B cell (primary cell): ENCODE measurements at places on chromosomes 1 and 21. TPM values are rescaled to one million over a fixed set of nuclear protein-coding genes. Genes with fewer than 3 reads are reported as not detected.

GRCh38 chr1:245587435-245588115 lies 432.8 kb downstream of the KIF26B start:
- no peak for DNase-seq

- no peak for DNase-seq
These were observed 28.3 kb downstream of the GPR157 start for GRCh38 chr1:9100471-9101043.

SMIM1 gene
- 2.2 and 2.6 TPM in 2 replicates for polyA plus RNA-seq

DNA sequence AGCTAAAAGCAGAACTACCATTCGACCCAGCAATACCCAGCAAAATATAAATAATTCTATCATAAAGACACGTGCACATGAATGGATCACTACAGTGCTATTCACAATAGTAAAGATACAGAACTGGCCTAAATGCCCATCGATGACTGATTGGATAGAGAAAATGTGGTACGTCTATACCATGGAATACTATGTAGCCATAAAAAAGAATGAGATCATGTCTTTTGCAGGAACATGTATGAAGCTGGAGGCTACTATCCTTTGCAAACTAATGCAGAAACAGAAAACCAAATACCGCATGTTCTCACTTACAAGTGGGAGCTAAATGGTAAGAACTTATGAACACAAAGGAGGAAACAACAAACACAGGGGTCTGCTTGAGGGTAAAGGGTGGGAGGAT lies 53.4 kb downstream of the UCHL5 start:
- no peak for DNase-seq

DNA sequence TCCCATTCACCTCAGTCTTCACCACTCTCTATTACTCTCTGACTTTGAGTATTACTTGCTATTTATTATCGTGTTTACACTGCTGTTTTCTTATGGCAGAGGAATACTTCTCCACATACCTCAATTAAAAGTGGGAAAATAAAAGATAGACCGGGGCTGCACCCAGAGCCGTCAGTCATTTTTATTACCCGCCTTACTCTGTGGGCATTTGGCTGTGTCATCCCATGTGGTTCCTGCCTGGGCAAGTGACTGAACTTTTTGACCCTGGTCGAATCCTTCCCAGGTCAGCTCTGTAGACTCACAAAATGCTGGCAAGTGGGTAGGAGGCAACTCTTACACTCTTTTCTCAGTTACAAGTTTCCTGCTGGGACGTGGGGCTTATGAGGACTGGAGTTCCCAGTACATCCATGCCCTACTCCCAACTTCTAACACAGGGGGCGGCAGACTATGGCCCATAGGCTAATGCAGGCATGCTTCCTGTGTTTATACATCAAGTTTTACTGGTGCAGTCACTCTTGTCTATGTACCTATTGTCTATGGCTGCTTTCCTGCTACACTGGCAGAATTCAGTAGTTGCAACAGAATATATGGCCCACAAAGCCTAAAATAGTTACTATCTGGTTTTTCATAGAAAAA lies 69.5 kb upstream of the KCND3 start:
- no peak for DNase-seq

CADM3 gene
- polyA plus RNA-seq, result 0.32 and 0.33 TPM in 2 replicates

LRRN2 gene
- polyA plus RNA-seq, result not detected in 2 replicates

AMY1B gene
- 0.16 TPM in 1 of 2 replicates, not detected in the other for polyA plus RNA-seq

DNA sequence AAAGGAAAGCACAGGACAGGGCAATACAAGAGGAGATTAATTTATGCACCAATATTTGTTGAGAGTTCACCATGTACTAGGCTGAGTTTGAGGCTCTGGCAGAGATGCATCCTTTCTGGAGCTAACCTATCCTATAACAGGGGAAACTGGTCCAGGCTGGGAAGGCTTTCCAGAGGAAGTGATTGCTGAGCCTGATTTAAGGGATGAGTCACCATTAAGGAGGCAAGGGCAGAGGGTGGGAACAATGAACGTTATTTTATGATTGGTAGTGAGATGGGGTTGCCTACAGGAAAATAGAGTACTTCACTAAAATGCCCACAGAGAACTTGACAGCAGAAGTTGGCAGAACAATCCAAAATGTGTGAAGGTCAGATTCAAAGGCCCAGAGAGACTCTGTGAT lies 141.4 kb downstream of the PLPP3 start:
- no peak for DNase-seq

DNA sequence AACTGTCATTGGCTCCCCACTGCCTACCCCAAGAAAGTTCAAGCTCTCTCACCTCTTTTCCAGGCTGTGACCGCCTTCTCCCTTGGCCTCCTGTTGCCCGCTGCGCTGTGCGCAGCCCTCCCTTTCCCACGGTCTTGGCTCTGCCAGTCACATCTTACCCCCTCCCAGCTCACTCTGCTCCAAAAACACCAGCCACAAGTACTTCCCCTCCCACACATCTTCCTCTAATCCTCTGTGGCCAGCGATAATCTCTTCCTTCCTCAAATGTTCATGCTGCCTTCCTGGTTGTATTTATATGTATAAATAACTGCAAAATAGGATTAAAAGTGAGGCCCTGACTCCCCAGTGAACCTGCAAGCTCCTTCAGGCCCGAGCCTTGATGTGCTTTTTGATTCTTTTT lies 81.8 kb downstream of the AJAP1 start:
- DNase-seq, result no peak

DNA sequence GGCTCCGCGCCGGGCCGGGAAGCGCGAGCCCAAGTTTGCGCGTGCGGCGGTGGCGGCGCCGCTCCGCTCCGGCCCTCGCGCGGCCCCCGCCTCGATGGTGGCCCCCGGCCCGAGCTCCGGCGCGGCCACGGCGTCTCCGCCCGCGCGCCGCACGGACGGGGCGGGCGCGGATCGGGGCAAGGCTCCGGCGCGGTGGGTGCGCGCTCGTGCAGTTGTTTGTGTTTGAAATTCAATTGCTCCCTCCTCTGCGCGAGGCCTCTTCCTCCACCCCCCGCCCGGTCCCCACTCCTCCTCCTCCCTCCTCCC lies at the start of gene HDGF:
HDGF (minus strand) TSS at position 225 of the 306 bp plus-strand sequence. CDS start 246 bp downstream, outside the sequence.
- DNase-seq, result no peak

DNA sequence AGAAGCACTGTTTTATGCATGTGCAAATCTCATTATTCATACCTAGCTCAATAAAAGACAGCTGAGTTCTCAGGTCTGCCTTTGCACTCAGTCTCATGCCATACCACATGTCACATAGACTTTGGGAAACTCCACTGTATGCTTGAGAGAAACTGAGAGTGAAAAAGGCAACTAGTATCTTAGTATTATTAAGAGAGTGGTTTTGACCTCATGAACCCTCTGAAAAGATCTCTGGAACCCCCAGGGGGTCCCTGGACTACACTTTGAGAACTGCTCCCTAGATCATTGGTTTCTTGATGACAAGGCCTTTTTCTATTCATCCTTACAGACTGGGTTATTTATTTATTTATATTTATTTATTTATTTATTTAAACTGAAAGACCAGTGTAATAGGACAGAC lies 3.7 kb upstream of the RHEX start:
- DNase-seq, result peak; percentile 68

SPATA46 gene
- polyA plus RNA-seq, result not detected in 2 replicates

DNA sequence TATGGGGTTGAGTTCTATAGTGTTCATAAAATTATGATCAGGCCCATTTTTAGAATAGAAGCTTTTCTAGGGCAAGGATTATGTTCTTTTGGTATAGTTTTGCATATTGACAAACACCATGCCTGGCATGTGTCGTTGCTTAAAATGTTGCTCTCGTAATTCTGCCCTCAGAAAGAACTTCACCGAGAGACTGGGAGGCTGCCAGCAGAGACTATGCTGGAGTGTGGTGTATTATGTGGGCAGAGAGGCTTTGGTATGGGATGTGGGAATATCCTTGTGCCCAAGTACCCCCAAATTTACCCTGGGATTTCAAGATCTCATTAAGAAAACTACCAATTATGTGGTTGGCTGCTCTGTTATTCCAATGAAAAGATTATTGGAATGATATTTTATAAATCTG lies 27.9 kb downstream of the PGM1 start:
- no peak for DNase-seq

- DNase-seq, result no peak
These were observed 7.9 kb upstream of the NT5C1A start for GRCh38 chr1:39679821-39680220.

DNA sequence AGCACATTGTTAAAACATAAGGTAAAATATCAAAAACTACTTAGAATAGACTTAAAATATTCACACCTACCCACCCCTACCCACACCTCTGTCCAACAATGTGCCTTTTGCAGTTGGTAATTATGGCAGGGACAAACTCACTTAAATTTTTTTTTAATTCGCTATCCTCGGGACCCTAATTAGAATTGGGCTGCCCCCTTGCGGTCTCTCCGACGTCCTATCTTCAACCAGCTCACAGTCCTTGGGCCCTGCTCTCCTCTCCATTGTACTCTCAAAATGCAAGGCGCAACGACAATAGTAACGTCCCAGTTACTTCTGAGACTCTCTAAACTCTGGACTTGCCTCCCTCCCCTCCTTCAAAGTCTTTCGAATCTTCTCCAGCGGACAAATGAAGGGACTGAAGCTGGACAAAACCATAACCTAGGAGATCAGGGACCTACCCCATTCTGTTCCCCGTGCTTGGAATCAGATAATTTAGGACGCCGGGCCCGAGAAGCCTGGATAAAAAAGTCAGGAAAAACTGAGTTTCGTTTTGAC lies 1.1 kb upstream of the CIART start:
- peak; percentile 82 for DNase-seq

C1orf141 gene
- not detected in 2 replicates for polyA plus RNA-seq
